ENCODE measurements at places on chromosomes 13 and 19.

GRCh38 chr13:51559946-51560735 is 24.1 kb upstream of the WDFY2 start:
- DNase-seq, result no peak

DNA sequence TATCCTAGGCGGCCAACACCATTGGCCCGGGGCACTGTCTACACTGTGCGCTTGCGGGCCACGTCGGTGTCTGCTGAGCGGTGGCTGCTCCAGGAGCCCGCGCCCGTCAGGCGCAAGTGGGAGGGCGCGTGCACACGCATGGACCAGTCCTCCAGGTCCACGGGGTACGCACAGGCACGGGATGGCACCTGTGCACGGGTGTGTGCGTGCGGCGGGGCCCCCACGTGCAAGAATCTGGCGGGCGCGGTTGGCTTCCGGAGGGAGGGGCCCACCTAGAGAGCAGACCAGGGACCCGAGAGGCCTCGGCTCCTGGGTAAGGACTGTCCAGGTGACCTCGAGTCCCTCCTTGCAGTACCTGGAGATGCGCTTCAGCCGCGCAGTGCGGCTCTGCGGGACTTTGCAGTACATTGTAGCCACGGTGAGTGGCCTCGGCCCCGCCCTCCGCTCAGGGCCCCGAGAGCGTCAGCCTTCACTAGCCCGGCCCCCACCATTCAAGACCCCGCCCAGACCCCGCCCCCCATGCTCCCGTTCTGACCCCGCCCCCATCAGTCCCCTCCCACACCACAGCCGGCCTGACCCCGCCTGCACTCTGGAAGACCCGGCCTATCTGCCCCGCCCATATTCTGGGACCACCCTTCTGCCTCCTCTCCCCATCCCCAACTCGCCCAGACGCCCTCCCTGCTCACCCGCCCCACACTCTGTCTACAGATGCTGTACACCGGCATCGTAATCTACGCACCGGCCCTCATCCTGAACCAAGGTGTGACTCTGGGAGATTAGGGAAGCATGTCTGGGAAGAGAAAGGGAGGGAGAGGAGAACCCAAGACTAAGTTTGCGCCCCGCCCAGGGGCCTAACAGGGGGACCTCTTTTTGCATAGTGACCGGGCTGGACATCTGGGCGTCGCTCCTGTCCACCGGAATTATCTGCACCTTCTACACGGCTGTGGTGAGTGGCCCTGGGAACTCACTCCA is 2.3 kb downstream of the SLC5A5 start:
- peak; percentile 53 for DNase-seq

- DNase-seq, result no peak
These were observed 3.4 kb downstream of the NAPSA start for GRCh38 chr19:50362030-50362412.

DNA sequence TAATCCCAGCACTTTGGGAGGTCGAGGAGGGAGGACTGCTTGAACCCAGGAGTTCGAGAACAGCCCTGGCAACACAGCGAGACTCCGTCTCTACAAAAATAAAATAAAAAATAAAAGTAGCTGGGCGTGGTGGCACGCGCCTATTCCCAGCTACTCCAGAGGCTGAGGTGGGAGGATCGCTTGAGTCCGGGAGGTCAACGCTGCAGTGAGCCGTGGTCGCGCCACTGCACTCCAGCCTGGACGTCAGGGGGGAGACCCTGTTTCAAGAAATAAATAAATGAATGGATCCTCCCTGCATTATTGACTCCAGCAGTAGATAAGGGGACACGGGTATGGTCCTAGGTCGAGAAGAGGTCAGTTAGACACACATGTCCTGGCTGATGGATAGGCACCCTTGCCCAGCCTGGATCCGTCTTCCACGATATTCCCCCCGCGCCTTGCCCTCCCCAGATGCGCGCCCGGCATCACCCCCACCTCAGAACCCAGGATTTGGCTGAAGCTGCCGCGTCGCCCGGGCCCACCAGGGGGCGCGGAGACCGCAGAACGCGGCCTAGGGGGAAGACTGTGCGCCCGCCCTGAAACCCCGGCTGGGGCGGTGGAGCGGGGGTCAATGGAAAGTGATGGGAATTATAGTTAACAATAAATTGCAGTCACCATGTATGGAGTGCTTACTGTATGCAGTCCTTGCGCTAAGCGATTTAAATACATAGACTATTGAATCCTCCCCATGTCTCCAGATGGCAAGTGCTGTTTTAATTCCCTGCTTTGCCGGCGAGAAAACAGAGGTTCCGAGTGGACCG is 2.1 kb upstream of the HOOK2 start:
- DNase-seq, result peak; percentile 76

GRCh38 chr19:50669302-50670101 is 20.3 kb downstream of the C19orf81 start:
- peak; percentile 26 for DNase-seq

DNA sequence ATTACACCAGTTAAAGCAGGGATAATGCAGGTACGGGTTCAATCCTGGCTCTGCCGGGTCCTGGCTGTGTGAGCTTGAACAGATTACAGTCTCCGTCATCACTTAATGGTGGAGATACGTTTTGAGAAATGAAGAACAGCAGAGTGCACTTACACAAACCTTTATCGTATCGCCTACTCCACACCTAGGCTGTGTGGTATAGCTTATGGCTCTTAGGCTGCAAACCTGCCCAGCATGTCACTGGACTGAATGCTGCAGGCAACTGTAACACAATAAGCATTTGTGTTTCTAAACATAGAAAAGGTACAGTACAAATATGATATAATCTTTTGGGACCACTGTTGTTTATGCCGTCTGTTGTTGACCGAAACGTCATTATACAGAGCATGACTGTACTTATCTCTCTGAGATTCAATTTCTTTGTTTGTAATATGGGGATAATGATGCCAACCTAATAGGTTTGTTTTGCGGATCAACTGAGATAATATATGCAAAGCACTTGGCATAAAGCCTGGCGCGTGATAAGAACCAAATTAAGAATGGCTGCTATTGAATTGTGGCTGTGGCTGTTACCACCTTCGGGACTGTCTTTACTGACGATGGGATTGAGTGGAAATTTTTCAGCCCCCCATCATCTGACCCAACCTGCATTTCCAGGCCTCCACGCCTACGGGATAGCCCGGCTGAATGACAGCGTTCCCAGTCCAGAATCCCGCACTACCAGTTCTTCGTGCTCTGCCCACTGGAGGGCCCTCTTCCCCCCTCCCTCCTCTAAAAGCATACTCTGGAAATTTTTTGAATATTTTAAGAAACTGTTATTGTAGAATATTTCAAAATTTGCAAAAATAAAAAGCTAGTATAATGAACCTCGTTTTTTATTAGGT is 11.2 kb downstream of the KRTDAP start:
- DNase-seq, result no peak

DNA sequence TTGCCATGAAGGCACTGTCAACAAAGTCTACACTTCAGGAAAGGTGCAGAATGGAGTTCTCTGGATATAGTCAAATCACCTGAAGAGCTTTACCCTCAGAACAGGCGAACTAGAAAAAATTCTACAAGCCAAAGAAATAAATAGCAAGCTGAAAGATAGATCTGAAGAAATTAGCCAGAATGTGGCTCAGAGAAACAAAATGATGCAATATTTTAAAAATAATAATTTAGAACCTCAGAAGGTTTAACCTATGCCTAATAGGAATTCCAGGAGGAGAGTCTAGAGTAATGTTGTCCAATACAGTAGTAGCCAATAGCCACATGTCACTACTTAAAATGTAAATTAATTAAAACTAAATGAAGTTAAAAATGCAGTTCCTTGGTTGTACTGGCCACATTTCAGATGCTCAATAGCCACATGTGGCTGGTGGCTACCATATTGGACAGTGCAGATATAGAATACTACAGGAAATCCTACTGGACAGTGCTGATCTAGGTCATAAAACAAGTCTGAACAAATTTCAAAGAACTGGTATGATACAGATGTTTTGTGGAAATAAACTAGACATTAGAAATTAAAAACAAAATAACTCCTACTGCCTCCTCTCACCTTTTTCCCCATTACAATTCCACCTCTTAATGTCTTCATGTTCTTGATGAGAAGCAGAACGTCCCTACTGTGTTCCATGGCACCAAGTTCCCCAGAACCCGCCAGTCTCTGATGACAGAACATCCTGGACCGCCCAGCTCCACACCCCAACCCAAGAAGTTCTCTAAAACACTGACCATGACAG is 679 bp upstream of the CDADC1 start:
- DNase-seq, result no peak

- DNase-seq, result no peak
These were observed 813 bp upstream of the ZNF296 start for GRCh38 chr19:45076851-45077730.

DNA sequence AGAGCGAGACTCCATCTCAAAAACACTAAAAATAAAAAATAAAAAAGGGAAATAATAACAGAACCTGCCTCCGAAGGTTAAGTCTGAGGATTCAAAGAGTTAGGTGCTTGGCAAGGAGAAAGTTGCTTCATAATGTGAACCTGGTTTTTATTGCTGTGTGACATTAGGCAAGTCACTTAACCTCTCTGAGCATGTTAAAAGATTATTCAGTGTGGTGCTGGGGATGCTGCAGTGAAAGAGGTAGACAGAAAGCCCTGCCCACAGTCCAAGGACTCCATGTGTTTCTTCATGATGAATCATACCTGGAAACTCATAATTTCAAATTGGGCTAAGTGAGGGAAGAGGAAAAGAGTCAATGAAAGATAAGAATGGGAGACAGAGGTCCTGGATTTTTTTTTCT is 2.4 kb downstream of the IL27RA start:
- DNase-seq, result no peak

- DNase-seq, result no peak
These were observed 342.7 kb downstream of the TBC1D4 start for GRCh38 chr13:75139291-75139690.

DNA sequence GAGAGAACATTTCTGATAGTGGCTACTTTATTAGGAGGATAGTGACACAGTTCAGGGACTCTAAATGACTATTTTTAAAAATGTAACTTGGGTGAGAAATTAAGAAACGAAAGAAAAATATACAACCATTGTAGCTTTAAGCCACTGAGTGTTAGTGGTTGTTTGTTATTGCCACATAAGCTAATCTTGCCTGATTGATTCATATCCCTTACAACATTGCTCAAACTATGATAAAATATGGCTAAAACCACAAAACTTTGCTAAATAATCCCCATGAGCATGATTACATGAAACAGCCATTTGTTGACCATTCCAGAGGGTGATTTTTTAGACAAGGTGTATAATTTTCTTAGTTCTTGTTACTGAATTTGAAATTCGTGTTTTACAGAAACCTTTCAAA is 343.4 kb downstream of the SLITRK5 start:
- no peak for DNase-seq

GRCh38 chr13:27967203-27967735 is 1.8 kb downstream of the CDX2 start:
- DNase-seq, result no peak

GRCh38 chr19:38649305-38650171 is 2.1 kb downstream of the ACTN4 start:
- no peak for DNase-seq

DNA sequence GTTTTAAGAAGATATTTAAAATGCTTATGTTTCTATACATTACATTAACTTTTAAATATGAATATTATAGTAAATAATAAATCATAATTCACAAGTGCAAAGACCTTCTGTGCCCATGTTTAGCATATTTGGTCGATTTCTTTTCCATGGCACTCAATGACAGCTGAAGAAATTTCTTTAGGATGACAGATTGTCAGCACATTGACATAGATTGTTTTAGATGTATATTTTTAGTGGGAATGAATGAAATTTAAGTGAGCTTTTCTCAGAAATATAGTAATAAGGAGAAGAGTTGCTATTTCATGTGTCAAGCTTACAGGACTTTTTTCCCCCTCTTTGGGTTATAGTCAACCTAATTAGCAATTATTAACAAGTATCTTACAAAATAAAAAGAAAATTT is 256.5 kb downstream of the SHISA2 start:
- DNase-seq, result no peak

DNA sequence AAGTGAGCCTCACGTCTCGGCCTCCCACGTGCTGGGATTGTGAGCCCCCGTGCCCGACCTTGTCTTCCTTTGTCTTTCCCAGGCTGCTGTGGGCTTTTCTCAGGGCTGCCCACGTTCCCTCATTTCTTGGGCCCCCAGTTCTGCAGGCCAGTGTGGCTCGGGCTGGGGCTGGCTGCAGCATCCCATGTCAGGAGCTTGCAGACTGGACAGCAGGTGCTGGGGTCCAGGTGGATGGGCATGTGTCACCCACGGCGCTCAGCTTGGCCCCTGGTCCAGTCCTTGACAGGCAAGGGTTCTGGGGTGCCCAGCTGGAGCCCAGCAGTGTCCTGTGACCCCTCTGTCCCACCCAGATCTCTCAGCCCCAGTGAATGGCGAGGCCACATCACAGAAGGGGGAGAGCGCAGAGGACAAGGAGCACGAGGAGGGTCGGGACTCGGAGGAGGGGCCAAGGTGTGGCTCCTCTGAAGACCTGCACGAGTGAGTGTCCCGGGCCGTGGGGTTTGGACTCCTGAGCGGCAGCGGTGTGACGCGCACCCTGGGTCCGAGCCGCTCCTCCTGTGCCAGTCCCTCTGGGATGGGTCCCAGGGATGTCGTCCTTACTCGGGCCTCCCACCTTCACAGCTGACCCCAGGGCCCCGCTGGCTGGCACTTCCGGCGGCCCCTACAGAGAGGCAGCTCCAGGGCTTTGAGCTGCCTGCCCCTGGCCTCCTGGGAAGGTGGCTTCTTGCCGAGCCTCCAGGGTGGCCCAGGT is 17.3 kb downstream of the PLIN4 start:
- no peak for DNase-seq

DNA sequence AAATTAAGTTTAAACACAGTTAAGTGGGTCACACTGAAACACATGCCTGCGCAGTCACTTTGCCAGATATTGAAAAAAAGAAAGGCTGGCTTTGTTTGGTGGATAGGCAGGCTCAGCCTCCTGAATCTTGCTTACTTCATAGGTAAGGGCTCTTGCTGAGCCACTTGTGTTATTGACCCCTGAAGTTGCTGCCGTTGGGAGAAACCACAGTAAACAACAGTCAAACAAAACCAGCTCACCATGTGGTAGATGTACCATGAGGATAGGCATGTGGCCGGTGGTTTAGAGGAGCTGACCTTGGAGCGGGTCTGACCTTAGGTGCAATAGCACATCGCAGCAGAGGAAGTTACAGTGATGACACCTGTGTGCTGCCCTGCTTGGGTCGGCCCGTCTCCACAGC is 52.2 kb downstream of the SPATA13 start:
- DNase-seq, result no peak

- DNase-seq, result no peak
These were observed 7.9 kb downstream of the RBM26 start for GRCh38 chr13:79398127-79398526.
